Left renal cortex interstitium (tissue), 4 donors: ENCODE measurements at places on chromosomes 3 and 15. TPM values are rescaled to one million over a fixed set of nuclear protein-coding genes. Genes with fewer than 3 reads are reported as not detected.

GRCh38 chr3:62281726-62282125 is 91.6 kb downstream of the FEZF2 start:
- no peak for DNase-seq

Gene SKIC8
- 123 TPM for polyA plus RNA-seq

Gene BOC
- 22.9 TPM for polyA plus RNA-seq

DNA sequence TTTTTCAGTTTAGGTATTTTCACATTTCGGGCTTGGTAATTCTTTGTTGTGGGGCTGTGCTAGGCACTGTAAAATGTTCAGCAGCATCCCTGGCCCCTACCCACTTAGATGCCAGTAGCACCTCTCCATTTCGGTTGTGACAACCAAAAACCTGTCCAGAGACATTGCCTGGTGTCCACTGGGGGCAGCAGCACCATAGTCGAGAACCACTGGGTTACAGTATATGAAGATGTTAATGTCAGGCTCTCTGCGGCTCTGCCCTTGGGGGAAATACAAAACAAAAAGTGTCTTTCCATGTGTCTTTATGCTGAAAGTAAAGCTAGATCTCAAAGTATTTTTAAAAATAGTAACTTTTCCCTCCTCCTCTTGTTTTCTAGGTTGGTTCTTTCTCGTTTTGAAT is 177.2 kb downstream of the ITPR1 start:
- DNase-seq: no peak

GRCh38 chr3:185729337-185730055 is 95.3 kb downstream of the IGF2BP2 start:
- DNase-seq: no peak

DNA sequence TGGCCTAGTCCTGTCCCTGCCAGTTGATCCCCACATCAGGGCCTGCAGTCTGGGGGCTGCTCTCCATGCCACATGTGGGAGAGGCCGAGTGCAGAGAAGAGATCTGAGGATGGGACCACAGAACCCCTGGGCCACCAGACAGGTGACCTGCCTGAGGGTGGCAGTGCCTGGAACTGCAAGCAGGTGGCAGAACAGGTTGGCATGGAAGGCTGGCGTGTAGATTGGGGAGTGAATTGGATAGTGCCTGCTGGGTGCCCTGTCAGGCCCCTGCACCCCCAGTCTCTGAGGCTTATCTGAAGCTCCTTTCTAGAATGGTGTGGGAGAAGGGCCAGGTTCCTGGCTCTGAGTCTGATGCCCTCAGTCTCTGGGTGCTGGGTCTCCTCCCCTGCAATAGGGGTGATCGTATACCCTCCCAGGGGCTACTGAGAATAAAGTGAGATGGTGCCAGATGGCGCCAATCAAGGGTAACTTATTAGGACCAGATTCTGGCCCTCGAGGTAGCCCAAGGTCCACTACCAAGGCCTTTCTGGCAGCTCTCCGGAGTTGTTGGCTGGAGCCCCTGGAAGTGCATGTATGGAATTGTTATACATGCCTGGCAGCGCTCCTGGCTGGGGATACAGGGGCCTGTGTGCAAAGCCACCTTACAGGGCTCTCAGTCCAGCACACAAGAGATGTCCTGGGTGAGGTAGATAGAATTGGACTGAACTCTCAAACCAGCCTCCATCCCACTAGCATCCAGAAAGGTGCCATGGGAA is 15.7 kb downstream of the C3orf18 start:
- DNase-seq: no peak

DNA sequence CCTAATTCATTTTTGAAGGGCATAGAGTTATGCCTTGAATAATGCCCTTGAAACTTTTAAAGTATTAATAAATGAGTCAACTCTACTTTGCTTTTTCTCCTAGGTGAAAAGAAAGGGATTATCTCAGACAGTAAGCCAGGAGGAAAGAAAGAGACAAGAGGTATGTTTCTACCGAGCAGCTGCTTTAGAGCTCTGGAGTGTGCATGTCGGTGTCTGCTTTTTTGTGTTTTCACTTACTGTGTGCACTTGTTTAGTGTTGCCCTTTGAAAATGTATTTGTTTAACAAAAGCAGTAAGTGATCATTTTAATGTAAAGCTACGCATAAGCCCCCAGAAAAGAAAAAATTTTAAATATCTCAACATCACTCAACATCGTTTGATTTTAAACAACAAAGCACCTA is 28.1 kb downstream of the ARHGEF26 start:
- no peak for DNase-seq

DNA sequence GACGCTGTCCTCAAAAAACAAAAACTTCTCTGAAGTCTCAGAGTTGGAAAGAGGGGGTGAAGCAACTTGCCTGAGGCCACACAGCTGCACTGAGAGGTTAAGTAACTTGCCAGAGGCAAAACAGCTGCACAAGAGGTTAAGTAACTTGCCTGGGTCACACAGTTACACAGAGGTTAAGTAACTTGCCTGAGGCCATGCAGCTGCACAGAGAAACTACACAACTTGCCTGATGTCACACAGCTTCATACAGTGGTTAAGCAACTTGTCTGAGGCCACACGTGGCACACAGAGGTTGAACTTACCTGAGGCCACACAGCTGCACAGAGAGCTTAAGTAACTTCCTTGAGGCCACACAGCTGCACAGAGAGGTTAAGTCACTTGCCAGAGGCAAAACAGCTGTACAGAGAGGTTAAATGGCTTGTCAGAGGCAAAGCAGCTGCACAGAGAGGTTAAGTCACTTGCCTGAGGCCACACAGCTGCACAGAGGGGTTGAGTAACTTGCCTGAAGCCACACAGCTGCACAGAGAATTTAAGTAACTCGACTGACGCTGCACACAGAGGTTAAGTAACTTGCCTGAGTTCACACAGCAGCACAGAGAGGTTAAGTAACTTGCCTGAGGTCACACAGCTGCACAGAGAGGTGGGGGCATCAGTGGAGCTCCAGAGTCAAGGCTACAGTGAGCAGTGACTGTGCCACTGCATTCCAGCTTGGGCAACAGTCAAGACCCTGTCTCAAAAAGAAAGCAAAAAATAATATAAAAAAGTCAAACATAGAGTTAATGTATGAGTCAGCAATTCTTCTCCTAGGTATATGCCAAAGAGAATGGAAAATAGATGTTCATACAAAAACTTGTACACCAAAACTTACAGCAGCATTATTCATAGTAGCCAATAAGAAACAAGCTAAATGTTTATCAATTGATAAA is 12.0 kb upstream of the ACAD9 start:
- DNase-seq: no peak

- no peak for DNase-seq
These were observed 4.6 kb upstream of the SKIL start for GRCh38 chr3:170352936-170353335.

DNA sequence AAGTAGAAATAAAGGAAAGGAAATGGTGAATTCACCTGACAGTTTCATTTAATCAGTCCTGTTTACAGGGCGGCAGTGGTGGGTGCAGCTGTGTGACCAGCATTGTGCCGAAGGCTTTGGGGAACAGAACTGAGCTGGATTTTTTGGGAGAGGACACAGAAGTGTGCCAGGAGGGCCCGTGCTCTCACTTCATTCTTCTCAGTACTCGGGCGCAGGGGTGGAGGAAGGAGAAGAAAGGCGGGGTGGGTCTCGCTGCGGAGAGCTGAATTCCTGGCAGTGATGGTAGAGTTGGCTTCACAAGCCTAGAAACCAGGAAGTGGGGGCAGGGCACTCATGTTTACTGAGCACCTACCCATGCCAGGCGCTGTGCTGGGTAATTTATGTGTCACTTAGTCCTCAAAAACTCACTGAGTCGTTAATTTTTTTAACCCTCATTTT is 64.6 kb downstream of the CRTC3 start:
- DNase-seq: no peak

Gene MUSTN1
- 1.6 TPM for polyA plus RNA-seq

- DNase-seq: no peak
These were observed 625 bp upstream of the RBM15B start for GRCh38 chr3:51390246-51391074.

GRCh38 chr3:136885357-136886213 is 23.6 kb downstream of the NCK1 start:
- DNase-seq: no peak

Gene MYRIP
- 1.9 TPM for polyA plus RNA-seq

GRCh38 chr3:102092617-102093466 is 243.5 kb downstream of the NFKBIZ start:
- DNase-seq: no peak

- no peak for DNase-seq
These were observed 98.8 kb downstream of the SPRED1 start for GRCh38 chr15:38351466-38351865.

DNA sequence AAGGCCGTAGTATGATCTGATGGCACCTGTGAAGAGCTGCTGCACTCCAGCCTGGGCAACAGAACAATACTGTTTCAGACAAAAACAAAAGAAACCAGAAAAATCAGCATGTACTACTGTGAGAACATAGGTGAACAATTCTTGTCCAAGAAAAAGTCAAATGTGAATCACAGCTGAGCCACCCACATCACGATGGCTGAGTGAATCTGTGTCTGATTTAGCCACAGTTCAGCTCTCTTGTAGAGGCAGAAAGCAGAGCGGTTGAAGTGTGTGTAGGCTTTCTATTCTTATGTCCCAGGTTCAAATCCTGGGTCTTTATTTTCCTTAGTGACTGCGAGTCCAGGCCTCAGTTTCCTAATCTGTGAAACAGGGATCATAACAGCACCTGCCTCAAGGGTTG is 4.4 kb upstream of the FURIN start:
- DNase-seq: no peak

- DNase-seq: no peak
These were observed 30.1 kb upstream of the TFRC start for GRCh38 chr3:196111939-196112386.

Gene CNTN6
- polyA plus RNA-seq: 2.9 TPM

DNA sequence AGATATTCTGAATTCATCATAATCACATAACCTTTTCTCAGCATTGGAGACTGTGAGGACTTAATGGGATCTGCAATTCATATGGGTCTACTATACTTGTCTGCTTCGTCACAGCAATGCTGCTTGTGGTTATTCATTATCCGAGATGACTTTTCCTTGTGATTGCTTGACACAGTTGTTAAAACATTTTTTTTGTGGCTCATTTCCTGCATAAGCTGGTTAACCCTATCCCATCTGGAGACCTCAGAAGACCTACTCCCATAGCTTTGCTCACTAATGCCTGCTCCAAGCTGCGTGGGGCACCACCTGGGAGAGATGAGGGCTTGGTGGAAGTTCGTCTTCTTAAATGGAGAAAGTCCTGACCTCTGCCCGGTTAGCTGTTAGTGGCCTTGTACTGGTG is 360.8 kb downstream of the CHST2 start:
- DNase-seq: no peak

Gene MYL3
- polyA plus RNA-seq: 23.7 TPM

Gene TPRA1
- polyA plus RNA-seq: 47.0 TPM

Gene ANKRD34C
- polyA plus RNA-seq: 0.06 TPM

GRCh38 chr15:101250873-101251829 is 697 bp downstream of the CHSY1 start:
- DNase-seq: no peak

Gene ZKSCAN7
- polyA plus RNA-seq: 17.8 TPM

GRCh38 chr3:66665021-66665695 is 164.3 kb upstream of the LRIG1 start:
- no peak for DNase-seq

- DNase-seq: no peak
These were observed 22.9 kb upstream of the HRH1 start for GRCh38 chr3:11131371-11131770.

- DNase-seq: no peak
These were observed 30.8 kb downstream of the DNAH1 start for GRCh38 chr3:52346623-52347530.

Gene SEMA5B
- polyA plus RNA-seq: 22.3 TPM

- no peak for DNase-seq
These were observed 711.3 kb downstream of the ROBO1 start for GRCh38 chr3:79056498-79056897.

Gene SYNPR
- polyA plus RNA-seq: not detected

DNA sequence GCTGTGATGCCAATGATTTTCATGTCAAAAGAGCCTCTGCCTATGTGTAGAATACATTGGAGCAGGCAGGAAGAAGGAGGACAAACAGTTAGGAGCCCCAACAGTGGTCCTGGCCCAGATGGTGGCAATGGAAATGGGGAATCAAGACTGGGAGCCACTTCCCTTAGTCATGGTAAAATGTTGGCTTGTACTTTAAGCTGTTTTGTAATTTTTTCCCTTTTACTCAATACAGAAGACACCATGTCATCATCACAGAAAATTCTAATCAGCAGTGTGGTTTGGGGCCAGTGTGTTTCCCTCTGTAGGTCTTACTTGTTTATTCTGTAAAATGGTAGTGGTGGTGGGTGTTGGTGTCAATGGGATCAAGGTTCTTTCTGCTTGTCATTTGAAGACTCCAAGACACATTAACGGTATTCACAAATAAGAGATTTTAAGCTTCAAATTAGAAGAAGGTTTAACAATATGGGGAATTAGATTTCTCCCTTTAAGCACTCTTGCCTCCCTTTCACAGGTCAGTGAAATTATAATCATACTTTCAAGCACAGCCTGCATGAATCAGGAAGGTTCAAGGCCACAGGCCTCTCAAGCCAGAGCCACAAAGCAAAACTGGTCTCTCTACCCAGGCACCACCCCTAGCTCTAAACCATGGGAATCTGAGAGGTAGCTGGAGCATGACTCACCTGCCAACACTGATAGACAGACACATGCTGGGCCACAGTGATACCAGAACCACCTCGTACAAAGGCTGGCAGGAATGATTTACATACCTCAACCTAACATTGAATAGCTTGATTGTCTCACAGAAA is 24.9 kb downstream of the SIAH2 start:
- DNase-seq: no peak

DNA sequence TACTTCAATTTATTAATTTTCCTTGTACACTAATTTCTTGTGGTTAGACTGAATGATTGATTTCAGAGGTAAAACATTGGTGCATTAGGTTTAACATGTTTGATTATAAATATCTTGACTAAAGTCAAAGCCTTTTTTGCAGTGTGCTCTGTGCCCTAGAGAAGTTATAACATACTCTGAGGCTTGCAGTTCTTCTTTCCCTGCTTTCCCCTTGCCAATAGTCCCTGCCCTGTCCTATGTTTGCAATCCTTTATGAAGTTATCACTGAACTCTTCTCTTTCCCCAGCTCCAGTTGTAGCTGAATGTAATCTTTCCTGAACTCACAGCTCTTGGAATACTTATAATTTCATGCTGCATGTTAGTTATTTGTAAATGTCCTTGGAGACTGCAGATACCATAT is 35.6 kb downstream of the USP3 start:
- no peak for DNase-seq

Gene INSYN1
- polyA plus RNA-seq: 28.0 TPM
